ENCODE measurements at places on chromosomes 13 and 19.

DNA sequence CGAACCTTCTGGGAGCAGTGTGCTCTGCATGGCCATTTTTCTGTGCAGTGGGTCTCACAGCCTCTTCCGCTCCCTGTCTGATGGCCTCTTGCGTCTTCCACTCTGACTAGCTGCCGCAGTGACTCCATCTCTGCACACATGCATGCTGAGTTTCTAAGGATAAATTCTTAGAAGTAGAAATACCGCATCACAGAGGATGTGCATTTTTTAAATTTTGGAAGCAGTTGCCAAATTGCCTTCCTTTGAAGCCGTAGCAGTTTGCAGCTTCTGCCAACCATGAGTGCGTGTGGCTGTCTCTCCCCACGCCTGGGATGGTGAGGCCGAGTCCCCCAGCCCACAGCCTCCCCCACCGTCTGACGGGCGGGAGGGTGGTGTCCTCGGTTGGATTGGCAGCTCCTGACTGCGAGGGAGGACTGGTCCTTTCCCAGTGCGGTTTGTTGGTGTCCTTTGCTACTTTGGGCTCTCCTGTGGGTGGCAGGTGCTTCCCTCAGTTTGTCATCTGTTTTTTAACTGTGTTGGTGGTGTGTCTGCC, 9.8 kb downstream of the FZR1 start:
- DNase-seq: no peak

DNA sequence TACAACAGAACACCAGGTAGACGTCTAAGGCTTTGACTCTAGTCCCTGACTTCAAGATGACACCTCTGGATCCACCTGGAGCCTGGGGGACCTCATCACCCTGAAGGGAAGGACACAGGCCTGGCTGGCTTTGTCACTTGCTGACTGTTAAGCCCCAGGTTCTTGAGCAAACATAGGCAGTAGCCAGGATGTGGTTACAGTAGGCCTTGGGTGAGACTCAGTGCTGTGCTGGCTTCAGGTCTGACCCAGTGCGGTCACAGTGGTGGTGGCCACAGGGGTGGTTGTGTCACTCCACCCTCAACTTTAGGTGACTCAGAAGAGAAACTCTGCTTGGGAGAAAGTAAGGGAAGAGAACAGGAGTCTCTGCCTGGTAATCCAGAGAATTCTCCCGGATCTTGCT, 497.8 kb downstream of the UQCRFS1 start:
- DNase-seq: no peak

GRCh38 chr19:41064974-41065569, 23.2 kb upstream of the CYP2A13 start:
- no peak for DNase-seq

GRCh38 chr13:37667702-37668101, 69.1 kb upstream of the POSTN start:
- DNase-seq: no peak

DNA sequence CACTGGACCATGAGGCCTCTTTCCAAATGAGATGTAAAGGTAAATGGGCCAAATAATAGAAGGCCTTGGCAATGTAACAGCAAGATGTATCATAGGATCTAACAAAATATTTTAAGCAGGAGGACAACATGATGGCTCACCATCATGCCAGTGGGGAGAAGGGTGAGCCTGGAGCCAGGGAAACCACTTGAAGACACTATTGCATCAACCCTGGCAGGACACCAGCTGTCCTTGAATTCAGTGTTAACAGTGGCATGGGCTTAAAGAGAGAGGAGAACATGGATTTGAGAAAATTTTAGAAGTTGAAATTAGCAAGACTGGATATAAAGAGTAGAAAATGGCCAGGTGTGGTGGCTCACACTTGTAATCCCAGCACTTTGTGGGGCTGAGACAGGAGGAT, 6.7 kb upstream of the RCBTB2 start:
- no peak for DNase-seq

- DNase-seq: peak; percentile 6
These were observed 22.1 kb upstream of the POMP start for GRCh38 chr13:28636677-28637317.

Measured in activated T-cell treated with anti-CD3 and anti-CD28 coated beads for 1 hour (primary cell).